ENCODE measurements at places on chromosomes 4 and X.

GRCh38 chr4:113065629-113066028 lies 16.2 kb downstream of the ANK2 start:
- no peak for DNase-seq

- DNase-seq: no peak
These were observed 108.4 kb downstream of the PSAPL1 start for GRCh38 chr4:7326306-7326692.

GRCh38 chr4:94974773-94975172 lies 217.0 kb downstream of the BMPR1B start:
- DNase-seq: no peak

GRCh38 chr4:165560941-165561340 lies 182.1 kb downstream of the CPE start:
- no peak for DNase-seq

DNA sequence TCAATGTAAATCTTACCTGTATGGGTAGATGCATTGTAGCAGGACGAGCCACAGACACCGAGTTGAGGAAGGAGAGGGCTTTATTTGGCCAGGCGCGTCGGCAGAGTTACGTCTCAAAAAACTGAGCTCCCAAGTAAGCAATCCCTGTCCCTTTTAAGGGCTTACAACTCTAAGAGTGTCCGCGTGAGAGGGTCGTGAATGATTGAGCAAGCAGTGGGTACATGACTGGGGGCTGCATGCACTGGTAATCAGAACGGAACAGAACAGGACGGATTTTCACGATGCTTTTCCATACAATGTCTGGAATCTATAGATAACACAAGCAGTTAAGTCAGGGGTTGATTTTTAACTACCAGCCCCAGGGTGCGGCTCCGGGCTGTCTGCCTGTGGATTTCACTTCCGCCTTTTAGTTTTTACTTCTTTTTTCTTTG lies 524.9 kb upstream of the HTR2C start:
- no peak for DNase-seq

- DNase-seq: no peak
These were observed 474.7 kb downstream of the TRIML1 start for GRCh38 chr4:188613976-188614375.

GRCh38 chr4:23169608-23170311 lies 477.0 kb downstream of the GBA3 start:
- no peak for DNase-seq

GRCh38 chr4:139916041-139916440 lies 237.9 kb downstream of the MAML3 start:
- DNase-seq: no peak

Data from activated CD4-positive, alpha-beta T cell treated with anti-CD3 and anti-CD28 coated beads, Interleukin-2, amount 50 U/mL, for 4 hours (primary cell).